ENCODE measurements at places on chromosomes 5 and 9.
A peak's percentile ranks its signal among the peaks of the same experiment; 100 is the strongest.

DNA sequence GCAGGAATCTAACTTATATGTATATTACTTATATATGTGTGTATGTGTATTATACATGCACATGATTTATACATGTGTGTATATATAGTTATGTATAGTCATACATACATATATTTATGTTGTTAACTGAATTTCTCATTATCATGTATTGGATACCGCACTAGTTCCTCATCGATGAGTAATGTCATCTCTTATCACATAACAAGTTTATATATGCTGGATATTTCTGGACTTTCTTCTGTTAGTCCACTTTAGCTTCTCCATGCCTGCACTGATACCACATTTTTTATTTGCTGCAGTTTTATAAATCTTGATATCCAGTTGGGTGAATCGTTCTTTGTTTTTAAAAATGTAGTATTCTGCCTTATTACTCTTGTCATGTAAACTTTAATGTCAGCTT is 50.2 kb downstream of the APC start:
- no peak for DNase-seq

- DNase-seq: no peak
These were observed 1.7 kb upstream of the CNTRL start for GRCh38 chr9:121073038-121073437.

DNA sequence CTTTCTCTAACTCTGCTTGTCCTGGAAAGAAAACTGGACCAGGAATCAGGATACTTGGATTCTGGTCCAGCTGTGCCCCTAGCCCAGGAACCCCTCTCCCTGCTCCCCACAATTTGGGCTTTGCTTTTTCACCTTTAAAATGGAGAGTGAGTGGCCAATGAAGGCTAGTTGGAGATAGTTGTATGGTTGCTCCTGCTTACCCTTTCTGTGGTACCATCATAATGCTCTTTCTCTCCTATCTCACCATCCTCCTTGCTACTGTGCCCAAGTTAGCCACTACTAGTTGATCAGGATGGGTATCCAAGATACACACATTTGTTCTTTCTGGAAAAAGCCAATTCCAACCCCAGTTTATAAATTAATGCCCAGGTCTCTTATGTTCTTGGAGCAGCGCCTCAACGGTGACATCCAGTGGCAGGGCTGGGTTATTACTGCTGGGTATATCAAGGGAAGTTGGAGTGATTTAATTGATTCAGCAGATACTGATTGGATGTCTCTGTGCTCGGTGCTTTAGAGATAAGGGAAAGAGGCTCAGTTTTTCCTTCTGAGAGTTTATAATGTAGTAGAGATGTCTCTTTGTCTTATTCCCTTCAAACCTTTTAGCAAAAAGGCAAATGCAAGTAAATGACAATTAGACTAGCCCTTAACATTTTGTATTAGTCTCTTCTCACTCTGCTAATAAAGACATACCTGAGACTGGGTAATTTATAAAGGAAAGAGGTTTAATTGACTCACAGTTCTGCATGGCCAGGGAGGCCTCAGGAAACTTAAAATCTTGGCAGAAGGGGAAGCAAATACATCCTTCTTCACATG is 38.5 kb downstream of the FAXDC2 start:
- peak; percentile 34 for DNase-seq

- no peak for DNase-seq
These were observed 24.0 kb downstream of the RANBP17 start for GRCh38 chr5:170885809-170886208.
